B cell (primary cell): ENCODE measurements at places on chromosomes 7 and 10. TPM values are rescaled to one million over a fixed set of nuclear protein-coding genes. Genes with fewer than 3 reads are reported as not detected.

GRCh38 chr7:75795831-75796285, 17.7 kb downstream of the CCL24 start:
- no peak for DNase-seq

DNA sequence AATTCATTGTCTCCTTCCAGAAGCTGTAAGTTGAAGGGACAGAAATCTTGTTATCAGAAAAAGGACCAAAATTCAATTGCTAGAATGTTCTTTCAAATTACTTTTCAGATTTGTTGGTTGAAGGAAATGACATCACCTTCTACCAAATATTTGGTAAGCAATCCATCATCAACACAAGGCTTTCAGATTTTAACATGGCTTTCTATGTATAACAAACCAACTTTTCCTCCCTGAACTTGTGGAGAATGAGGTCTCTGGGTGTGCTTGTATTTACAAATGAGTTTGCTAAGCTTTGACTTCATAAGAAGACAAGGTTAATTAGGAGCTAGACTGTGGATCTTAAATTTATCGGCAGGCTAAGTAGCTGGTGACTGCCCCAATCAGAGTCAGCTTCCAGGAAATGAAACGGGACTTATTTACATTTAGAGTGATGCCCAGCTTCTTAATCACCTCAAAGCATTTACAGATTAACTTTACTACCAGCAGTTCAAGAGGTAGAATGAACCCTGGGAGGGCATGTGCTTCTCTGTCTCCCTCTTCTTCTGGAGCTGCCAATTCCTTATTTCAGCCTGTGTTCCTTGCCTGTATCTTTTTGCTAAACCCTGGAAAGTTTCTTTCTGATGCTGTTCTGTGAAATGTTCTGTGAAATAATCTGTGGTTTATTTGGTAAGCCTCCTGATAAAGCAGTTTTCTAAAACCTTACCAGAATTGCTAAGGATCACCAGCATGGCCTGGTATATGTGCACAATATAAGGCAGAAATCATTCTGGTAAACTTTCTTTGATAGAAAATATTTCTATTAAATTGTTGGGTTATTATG, 248.8 kb upstream of the FZD8 start:
- no peak for DNase-seq

GRCh38 chr10:71351628-71352319, 32.7 kb downstream of the SLC29A3 start:
- no peak for DNase-seq

Gene FHIP2A
- total RNA-seq, result 18.2 and 28.6 TPM in 2 replicates
